ENCODE measurements at places on chromosomes 6 and 20. TPM values are rescaled to one million over a fixed set of nuclear protein-coding genes. Genes with fewer than 3 reads are reported as not detected.

THBS2 gene
- 143 TPM for total RNA-seq

ANKEF1 gene
- total RNA-seq = 0.68 TPM

RSPO3 gene
- 1.5 TPM for total RNA-seq

TREM2 gene
- not detected for total RNA-seq

FOXS1 gene
- 1.1 TPM for total RNA-seq

OPRL1 gene
- 0.93 TPM for total RNA-seq

MACROD2 gene
- total RNA-seq = not detected

SYNDIG1 gene
- total RNA-seq = 0.68 TPM

COL19A1 gene
- under 0.01 TPM for total RNA-seq

VAPB gene
- 9.9 TPM for total RNA-seq

SCAND1 gene
- total RNA-seq = 121 TPM

CLIC1 gene
- total RNA-seq = 364 TPM

FAM83B gene
- total RNA-seq = not detected

FAM217A gene
- total RNA-seq = not detected

TFAP2C gene
- total RNA-seq = not detected

VSTM2L gene
- 8.6 TPM for total RNA-seq

COL21A1 gene
- total RNA-seq = 151 TPM

EDN1 gene
- 1.4 TPM for total RNA-seq

KIF16B gene
- total RNA-seq = 2.9 TPM

LRFN2 gene
- not detected for total RNA-seq

HFE gene
- 8.7 TPM for total RNA-seq

C20orf96 gene
- 0.93 TPM for total RNA-seq

PDYN gene
- total RNA-seq = not detected

LY6G5C gene
- not detected for total RNA-seq

TBXT gene
- not detected for total RNA-seq

All from pericardium fibroblast (primary cell).